ENCODE measurements at places on chromosomes 11 and 22.

- no peak for DNase-seq
Measured at GRCh38 chr11:105670811-105671210, 60.9 kb downstream of the GRIA4 start.

DNA sequence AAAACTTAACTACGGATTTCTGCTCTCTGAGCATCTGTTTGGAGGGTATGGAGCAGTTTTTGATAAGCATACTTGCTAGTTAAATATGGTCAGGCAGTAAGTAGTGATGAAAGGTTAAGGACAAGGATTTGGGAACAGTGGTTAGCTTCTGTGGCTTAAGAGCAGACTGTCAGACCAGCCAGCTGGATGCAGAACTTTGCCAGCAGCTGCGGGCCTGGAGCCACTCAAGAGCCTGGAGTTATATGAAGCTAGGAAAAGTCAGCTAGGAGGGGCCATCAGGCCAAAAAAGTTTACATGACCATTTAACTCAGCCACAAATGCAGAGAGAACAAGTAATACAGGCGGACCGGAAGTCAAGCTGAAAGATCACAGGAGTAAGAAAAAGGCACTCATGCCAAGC is 1817.7 kb downstream of the LRRC4C start:
- DNase-seq = no peak

DNA sequence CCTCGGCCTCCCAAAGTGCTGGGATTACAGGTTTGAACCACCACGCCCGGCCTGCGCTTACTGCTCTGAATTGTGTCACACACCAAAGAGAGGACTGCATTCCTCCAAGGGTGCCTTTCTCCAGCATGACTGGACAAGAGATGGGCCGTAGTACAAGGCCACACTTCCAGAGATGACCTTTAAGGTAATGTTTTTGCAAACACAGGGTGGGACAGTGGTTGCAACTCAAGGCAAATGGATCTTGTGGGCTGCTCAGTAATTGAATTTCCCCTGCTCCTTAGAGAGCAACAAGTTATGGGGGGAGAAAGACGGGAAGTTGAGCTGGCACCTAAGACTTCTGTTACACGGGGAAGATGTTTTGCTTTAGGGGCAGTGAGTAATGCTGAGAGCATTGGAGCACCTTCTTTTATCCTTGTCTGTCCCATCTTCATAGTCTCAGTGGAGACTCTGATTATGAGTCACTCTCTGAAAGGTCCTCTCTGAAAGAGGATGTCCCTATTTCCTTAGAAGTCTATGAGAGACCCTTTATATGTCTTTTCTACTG is 66.3 kb downstream of the C11orf91 start:
- DNase-seq = no peak

GRCh38 chr11:72221386-72222075 is 3.0 kb upstream of the INPPL1 start:
- DNase-seq = no peak

DNA sequence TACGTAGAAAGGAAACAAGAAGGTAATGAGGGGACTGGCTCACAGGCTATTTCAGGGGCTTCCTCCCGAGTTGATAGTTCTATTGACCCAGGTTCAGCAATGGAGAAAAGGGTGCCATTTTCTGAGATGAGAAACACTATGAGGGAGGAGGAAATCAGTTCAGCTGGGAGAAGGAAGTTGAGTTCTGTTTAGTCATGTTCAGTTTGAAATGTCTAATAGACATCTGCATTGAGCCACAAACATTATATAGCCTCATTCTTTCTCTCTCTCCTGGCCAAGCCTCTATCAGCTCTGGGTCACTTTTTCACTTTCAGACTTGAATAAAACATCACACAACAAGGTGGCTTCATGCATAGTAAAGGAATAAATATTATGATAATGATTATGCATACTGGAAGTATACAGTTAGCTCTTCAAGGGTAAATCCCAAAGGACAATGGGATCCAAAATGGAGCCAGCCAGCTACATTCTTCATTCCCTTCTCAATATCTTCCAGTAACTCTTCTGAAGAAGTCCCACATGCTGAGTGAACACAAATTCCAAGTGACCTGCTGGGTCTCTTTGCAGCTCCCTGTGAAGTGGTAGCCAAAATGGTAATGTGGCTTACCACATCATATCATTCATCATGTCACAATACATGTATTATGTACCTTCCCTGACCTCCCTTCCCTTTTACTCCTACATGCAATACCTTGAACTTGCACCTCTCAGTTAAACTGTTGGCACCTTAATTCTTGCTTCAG is 80.9 kb upstream of the CD44 start:
- DNase-seq = no peak

DNA sequence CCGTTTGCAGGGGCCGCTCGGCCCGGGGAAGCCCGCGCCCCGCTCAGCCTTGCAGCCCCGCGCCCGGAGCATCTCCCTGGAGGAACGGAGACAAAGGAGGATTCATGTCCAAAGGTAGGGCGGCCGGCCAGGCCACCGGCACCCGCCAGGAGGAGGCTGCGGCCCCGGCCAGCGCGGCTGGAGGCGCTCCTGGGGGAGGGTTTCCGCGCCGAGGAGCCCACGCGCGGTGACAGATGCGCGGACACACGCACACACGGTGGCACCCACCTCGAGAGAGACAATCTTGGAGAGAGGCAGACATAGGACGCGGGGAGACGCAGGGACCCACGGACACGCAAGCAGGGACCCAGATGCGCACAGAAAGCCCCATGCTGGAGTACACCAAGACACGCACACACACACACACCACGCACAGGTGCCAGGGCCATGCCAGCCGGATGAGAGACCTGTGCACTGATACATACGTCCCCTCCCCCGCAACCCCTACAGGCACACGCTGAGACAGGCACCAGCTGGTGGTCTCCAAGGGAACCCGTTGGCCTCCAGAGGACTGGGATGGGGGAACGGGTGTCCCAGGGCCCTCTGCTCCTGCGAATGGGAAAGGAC is 7.8 kb downstream of the SEPTIN3 start:
- DNase-seq = no peak

DNA sequence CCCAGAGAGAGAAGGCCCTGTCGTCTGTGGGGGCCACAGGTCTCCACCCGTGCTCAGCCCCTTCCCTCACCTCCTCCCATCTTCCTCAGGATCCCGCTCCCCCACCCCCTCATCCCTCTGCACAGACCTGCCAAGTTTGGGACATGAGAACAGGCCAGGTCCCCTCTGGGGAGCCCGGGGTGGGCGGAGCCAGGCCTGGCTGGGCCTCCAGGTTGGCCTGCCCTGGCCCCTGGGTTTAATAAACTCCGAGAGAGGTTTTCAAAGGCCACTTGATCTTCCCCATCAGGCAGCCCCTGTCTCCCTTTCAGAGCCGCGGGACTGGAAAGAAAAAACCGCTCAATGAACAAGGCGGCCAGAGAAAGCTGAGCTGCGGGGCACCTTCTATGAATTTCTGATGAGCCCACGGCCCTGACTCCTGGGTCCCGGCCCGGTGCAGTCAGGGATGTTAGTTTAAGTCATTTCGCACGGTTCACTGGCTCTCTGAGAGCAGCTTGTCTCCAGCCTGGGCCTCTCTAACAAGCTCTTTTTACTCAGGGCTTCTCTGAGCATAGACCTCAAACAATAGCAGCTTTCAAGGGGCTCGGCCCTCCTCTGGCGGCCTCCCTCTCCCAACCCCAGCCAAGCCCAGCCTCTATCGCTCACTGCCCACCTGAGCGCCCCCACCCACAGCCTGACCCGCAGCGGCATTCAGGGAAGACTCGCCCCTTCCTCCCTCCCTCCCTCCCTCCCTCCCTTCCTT is 64.8 kb downstream of the RPUSD4 start:
- DNase-seq = peak; percentile 57

GRCh38 chr11:63553759-63554158 is 9.4 kb downstream of the PLAAT2 start:
- DNase-seq = no peak

DNA sequence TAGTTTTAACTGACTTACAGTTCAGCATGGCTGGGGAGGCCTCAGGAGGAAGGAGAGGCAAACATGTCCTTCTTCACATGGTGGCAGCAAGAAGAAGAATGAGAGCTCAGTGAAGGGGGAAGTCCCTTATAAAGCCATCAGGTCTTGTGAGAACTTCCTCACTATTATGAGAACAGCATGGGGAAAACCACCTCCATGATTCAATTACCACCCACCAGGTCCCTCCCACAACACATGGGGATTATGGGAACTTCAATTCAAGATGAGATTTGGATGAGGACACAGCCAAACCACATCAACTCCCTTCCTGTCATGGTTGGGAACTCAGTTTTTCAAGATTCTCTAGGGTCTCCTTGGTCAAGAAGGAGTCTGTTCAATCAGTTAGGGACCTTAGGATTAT is 432.9 kb upstream of the CNTN5 start:
- DNase-seq = no peak

DNA sequence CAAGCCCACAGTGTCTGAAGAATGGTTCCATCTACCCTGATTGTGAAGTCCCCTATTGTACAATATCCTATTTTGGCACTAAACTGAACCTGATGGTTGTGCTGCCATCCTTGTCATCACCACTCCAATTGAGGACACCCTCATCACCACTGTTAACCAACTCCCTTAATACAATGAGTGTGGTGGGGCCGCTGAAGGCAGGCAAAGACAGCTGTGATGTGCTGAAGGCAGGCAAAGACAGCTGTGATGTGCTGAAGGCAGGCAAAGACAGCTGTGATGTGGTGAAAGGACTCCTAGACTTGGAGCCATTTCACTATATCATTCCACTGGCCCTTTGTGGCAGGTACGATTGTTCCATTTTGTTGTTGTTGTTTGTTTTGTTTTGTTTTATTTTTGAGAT is 481.6 kb downstream of the SOX6 start:
- no peak for DNase-seq

DNA sequence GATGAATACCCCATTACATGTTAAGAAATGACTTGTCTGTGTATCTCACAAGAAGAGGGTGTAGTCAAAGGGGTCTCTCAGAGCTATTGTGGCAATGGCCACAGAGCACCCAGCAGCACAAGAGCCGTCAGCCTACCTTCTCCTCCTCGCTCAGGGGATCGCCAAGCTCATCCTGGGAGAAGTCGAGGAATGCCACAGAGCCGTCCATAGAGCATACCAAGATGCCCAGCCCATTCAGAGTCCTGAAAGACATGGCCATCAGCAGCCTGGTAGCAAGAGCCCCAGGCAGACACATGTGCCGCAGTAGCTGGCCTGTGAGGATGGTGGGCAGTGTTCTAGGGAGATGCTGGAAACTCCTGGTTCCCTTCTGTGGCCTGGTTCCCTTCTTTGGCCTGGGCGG is 44.0 kb downstream of the HIRA start:
- no peak for DNase-seq

- no peak for DNase-seq
Measured at GRCh38 chr11:69352715-69353319, 58.9 kb downstream of the MYEOV start.

Measured in hypothalamus (tissue), 51 donors.